LoVo (cell line): ENCODE measurements at places on chromosomes 6 and 20.
A peak's percentile ranks its signal among the peaks of the same experiment; 100 is the strongest.

DNA sequence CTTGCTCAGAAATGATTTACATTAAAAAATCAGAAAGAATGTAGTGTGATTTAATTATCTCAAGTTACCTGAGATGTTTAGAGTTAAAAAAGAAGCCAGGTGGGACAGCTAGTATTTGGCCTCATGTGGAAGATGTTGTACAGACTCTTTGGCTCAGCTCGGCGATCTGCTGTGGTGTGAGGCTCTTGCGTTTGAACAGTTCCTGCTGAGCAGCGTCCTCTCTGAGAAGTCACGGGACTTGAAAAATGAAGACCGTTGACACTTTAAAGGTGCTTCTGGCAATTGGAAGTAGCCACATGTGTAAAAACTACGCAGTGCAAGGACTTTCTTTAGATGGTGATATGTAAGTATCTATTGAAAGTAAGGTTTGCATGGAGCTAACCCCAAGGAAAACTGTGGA lies 169.0 kb downstream of the BACH2 start:
- DNase-seq: no peak

DNA sequence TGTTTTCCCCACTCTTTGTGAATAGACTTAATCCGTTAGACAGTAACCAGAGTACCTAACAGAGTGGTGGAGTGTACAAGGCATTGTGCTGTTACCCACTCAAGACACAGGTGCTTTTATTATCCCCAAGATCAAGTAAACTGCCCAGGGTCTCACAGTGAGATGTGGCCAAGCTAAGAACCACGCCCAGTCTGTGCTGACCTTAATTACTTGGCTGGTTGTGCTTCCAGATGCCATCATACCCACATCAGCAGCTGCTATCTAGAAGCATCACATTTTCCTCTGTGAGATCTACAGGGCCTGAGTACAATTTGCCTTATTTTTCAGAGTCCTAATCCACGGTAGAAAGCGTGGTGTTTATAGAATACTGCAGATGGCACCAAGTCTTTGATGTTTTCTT lies 70.3 kb downstream of the GFRA4 start:
- DNase-seq: no peak

GRCh38 chr6:141028791-141029280 lies 1103.9 kb upstream of the GJE1 start:
- DNase-seq: no peak

GRCh38 chr6:123316733-123317323 lies 319.9 kb downstream of the TRDN start:
- DNase-seq: peak; percentile 7

DNA sequence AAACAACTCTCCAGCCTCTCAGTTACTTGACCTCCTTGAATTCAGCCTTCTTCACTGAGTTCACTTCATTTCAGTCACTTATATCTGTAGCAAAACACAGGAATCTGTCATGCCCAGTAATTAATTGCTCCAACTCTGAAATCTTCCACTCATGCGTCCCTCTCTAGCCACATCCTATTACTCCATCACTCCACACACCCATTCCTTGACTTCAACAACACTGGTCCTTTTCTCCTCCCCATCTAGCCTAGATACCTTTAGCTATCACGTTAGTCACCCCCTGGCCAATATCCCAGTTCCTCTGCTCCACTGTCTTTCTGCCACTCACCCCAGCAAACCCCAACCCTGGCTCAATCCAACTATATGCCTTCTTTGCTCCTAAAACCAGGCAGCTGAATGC lies 7.7 kb downstream of the ZHX3 start:
- no peak for DNase-seq

DNA sequence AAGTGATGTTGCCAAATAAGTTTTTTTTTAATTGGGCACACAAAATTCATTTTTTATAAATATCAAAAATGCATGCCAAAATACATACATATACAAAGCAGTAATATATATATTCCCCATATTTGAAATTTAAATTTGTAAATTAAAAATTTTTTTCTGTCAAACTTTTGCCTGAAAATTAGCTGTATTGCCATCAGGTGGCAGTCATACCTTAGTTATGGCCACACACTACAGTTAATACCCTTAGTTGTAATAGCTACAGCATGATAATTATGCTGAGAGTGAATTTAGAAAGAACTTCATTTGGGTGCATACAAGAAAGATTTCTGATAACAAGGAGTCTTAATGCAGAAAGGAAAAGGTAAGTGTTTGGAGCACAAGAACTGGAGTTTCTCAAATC lies 46.2 kb upstream of the SDHAF4 start:
- DNase-seq: no peak

GRCh38 chr20:57247292-57247965 lies 19.0 kb downstream of the BMP7 start:
- DNase-seq: no peak

DNA sequence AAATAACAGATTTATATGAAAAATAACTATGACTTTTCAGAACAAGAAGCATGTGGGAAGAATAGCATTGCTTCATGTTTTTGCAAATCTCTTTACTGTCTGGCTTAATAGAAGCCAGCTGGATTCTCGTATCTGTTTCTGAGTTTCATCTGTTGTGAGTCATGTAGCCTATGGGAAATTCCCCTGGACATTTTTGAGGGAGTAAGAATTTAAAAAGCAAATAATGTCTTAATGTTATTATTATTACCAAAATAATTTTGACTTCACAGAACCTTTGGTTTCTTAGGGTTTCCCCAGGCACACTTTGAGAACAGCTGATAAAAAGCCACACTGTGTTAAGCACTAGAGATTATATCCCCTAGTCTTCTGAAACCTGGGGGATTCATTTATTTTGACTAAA lies 75.8 kb downstream of the SYCP2L start:
- no peak for DNase-seq

- peak; percentile 29 for DNase-seq
Observed at GRCh38 chr6:105402090-105402938, 568 bp downstream of the PREP start.

- DNase-seq: peak; percentile 63
Observed at GRCh38 chr6:27839626-27840475, 72.3 kb downstream of the OR2B2 start.

GRCh38 chr20:1627200-1627550 lies 7.4 kb upstream of the SIRPB1 start:
- no peak for DNase-seq
